NCI-H774 (cell line): ENCODE measurements at places on chromosomes 13 and 19.

- no peak for DNase-seq
Observed at GRCh38 chr19:29623726-29624488, 17.8 kb downstream of the POP4 start.

- no peak for DNase-seq
Observed at GRCh38 chr19:54329476-54330165, 9.3 kb downstream of the LILRA4 start.

DNA sequence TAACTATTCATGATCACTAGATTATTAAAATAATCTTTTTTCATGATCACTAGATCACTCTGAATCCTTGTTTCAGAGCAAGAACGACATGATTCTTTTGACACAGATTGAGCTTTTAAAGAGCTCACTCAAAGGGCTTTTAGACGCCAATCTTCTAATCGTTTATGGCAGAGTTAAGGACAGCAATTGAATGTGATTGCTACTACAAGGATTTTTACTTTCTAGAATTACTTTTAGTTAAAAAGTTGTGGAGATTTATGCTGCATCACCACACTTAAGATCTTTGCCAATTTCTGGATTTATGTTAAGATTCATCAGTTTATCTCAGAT, 1.3 kb downstream of the EXOSC8 start:
- no peak for DNase-seq

DNA sequence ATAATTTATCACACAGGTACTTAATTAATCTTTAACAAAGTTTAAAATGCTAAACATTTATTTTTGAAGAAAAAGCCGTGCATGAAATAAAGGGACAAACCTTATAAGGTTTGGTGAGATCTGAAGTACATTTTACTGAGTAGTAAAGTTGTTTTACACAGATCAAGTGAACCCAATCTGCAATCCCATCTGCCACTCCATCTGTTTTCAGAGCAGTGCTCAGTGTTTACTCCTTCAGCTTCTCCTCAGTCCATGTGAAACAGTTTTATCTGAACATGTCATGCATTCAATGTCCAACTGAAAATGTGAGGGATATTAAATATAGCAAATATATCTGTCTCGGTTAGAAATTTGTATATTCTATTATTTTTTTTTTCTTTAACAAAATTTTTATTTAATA, 166.8 kb downstream of the MAB21L1 start:
- DNase-seq: no peak

DNA sequence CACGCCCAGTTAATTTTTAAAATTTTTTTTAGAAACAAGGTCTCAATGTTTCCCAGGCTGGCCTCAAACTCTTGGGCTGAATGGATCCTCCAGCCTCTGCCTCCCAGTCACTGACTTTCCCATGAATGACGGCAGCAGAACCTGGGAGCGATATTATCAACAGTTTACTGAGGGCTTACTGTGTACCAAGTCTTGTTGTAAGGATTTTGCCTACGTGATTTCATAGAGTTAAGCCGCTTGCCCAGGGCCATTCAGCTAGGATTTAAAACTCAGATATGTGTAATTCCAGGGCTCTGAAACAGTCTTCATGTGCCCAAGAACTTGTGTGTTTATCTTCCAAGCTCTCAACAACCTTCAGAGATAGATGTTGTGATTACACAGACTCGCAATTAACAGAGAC, 6.0 kb upstream of the KXD1 start:
- no peak for DNase-seq

GRCh38 chr13:34748596-34748995, 193.5 kb upstream of the NBEA start:
- no peak for DNase-seq

- no peak for DNase-seq
Observed at GRCh38 chr13:53191091-53191490, 162.5 kb downstream of the OLFM4 start.

- no peak for DNase-seq
Observed at GRCh38 chr19:16327169-16327475, 2.5 kb downstream of the KLF2 start.

- no peak for DNase-seq
Observed at GRCh38 chr13:112453874-112454647, 77.9 kb downstream of the SPACA7 start.

DNA sequence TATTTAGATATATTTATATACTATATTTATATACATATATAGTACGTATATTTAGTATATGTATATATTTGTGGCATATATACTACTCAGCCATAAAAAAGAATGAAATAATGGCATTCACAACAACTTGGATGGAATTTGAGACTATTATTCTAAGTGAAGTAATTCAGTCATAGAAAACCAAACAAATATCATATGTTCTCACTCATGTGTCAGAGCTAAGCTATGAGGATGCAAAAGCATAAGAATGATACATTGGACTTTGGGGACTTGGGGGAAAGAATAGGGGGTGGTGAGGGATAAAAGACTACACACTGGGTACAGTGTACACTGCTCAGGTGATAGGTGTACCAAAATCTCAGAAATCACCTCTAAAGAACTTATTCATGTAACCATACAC, 1015.7 kb downstream of the EFNB2 start:
- DNase-seq: no peak
